ENCODE measurements at places on chromosomes 2 and 18.

- DNase-seq, result no peak
Observed at GRCh38 chr2:159713631-159714246, 1.4 kb downstream of the MARCHF7 start.

DNA sequence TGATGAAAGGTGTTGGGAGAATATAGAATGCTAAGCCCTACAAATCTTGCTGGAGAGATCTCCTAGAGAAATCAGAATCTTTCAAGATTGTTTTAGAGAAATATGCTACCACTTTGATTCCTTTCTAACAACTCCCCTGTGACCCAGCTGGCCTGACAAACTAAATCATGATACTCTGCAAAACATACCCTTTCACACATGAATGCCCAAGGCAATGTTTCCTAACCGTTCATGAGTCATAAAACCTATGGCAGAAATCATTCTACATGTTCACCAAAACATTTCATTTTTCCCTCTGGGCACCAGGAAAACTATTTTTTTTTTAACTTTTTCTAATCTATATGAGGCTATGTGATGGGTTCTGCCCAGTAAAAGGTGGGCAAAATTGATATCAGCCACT, 77.8 kb upstream of the SETBP1 start:
- no peak for DNase-seq

DNA sequence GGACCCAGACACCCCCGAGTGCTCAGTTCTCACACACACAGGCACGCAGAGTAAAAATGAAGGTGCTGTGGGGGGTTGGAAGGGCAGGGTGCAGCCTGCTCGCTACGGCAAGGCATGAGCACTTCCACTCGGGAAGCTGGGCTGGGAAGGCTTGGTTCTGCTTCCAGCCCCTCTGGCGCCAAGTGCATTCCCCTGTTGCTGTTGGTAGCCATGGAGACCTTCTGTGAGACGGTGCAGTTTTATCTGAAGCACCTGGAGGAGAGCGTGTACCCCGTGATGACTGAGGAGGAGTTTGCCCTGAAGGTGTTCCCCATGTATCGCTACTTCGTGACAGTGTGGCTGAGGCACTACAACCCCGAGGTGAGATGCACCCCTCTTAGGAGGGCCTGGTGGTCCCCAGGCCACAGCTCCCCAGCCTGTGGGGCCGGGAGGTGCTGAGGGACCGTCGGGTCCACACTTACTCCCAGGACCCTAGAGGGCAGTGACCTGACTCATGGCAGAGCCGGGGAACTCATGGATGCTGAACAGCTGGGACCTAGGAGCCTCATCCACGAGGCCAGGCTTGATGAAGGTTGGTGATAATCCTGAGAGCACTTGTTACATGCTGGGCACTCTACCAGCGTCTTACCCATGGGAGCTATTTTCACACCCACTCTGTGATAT, 15.5 kb downstream of the MROH2A start:
- no peak for DNase-seq

DNA sequence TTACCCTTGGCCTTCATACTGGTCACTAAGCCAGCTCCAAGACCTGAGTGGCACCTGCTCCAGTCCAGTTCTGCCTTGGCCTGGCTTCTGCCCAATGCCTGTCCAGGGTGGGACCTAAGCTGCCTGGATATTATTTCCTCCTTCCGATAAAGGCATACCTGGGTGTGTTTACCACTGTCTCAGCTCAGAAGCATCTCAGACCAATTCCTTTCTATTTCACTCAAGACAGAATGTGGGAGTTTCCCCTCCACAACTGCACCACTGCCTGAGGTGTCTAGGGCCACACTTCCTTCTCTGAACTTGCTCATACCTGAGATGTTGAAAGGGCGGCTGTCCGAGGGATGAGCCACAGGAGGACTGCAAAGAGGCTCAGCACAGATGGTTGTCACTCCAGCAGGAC, 18.4 kb upstream of the CAB39 start:
- no peak for DNase-seq

GRCh38 chr2:1769703-1770422, 25.5 kb upstream of the PXDN start:
- no peak for DNase-seq

GRCh38 chr2:101419096-101419663, 31.9 kb upstream of the CREG2 start:
- DNase-seq, result no peak

GRCh38 chr2:231280846-231281245, 82.4 kb downstream of the ARMC9 start:
- DNase-seq, result no peak

GRCh38 chr2:231260442-231261208, 62.2 kb downstream of the ARMC9 start:
- DNase-seq, result no peak

- DNase-seq, result no peak
Observed at GRCh38 chr18:76544511-76545345, 49.7 kb upstream of the ZNF516 start.

GRCh38 chr2:33242845-33243244, 233.6 kb upstream of the RASGRP3 start:
- no peak for DNase-seq

DNA sequence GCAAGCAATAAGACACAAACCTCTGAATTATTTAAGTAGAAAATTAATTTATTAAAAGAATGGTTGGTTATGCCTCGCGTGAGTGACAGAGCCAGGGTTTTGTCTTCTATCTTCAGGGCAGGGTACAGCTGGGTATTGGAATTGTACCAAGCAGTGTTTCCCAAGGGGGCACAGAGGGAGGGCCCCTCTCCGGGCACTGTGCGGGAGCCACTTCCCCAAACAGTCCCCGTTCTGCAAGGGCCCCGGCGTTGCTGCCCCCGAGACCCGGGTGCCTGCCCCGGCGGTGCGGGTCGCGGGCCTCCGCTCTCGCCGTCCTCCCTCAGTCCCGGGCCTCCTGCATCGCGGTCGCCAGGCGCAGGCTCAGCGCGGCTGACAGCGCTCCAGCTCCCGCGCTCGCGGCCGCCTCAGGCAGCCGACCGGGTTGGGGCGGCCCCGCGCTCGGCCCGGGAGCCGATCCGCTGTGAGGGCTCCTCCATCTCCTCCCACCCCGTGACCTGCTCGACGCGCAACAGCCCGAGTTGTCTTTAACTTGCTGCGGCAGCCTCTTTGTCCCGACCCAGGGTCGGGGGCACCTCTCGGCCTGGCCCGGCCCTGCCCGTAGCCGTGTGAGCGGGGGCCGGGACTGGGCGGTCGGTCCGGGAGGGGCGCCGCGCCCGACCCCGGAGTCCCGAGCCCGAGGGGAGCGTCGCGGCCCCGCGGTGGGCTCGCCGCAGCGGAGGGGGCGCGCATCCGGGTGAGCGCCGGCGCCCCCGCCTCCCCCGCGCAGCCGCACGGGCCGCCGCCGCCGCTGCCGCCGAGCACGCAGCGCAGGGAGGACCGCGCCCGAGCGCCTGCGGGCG, 620 bp upstream of the GALNT1 start:
- no peak for DNase-seq

GRCh38 chr2:11004199-11004598, 92.5 kb downstream of the KCNF1 start:
- no peak for DNase-seq

DNA sequence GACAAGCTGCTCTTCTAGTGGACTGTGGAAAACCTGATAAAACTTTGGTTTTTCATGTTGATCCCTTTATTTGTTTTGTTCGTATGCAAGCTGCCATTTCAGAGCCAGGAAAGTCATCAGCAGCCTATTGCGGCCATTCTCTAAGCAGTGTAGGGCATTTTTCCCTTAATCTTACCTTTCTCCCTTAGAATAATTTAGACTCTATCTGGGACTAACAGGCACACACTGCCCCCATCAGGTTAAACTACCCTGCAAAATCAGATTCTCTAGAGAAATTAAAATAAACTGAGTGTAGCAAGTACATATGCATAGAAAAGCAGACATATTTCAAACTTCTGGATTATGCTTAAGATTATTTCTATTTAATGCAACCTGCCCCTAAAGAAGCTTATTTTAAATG, 347.5 kb downstream of the METTL4 start:
- DNase-seq, result no peak

GRCh38 chr18:35055105-35055504, 13.9 kb downstream of the MAPRE2 start:
- no peak for DNase-seq

GRCh38 chr2:138779406-138779780, 797 bp downstream of the NXPH2 start:
- no peak for DNase-seq

DNA sequence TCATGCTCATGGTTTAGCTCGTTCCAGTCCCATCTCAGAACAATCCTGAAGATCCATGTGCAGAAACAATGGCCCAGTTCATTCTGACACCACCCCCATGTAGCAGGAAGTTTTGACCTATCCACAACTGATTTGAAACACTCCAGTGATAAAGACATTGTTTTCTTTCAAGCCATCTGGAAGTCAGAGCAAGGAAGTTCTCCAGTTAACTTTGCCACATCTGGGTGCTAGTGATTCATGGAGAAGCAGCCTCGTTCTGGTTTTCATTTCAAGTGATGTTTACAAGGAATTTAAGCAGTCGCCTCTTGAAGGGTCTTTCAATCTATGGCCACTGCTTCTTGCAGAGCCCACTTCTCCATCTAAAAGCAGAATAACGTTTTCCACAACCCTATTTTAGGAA, 36.6 kb upstream of the TWIST2 start:
- no peak for DNase-seq

DNA sequence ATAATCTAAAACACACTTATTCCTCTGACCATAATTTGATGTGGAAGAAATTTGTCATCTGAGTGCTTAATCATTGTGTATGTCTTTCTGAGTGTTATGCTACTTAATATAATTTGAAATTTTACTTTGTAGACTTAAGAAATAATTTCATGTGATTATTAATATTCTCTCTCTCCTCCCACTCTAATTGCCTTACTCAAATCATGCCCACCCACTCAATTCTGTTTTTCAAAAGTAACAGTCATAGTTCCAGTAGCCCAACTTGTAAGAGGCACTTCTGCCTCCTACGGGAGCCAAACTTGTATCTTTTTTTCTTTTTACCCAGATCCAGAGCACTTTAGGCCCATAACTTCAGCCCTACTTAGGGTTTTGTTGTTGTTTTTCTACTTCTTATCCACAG, 18.5 kb upstream of the KYNU start:
- no peak for DNase-seq

- DNase-seq, result no peak
Observed at GRCh38 chr2:96961210-96961950, 25.0 kb downstream of the FAM178B start.

DNA sequence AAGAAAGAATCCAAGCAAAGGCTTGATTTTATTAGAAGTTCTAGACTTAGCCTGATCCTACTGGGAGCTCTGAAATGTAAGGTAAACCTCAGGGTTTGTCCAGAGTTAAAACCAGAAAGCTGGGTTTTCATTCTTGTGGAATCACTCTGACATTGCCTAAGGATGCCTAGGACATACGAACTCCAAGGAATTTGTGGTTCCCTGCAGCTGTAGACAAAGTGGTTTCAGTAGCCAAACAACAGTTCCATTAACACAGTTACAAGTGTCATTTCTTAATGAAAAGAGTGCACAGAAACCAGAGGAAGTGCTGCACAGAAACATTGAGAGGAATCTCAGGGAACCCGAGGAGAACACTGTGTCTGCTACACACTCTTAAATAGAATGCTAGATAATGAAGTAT, 221.4 kb upstream of the ST6GAL2 start:
- DNase-seq, result no peak

- peak; percentile 12 for DNase-seq
Observed at GRCh38 chr18:58316396-58317342, 272.6 kb downstream of the NEDD4L start.

DNA sequence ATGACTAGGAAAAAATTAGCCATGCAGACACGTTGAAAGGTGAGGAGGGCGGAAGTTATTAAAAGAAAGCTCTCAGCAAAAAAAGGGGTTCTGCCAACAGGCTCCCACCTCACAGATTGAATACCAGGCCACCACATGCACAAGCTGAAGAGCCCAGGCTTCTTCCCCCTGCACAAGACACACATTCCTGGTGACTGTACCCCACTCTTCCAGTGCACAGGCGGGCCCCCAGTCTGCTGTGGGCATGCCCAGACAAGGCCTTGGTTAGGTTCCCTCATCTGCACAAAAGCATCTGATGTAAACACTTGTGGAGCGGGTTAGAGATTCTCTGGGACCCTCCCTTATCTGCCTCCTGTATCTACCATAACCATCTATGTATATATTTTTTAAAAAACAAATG, 81.7 kb downstream of the AGPS start:
- no peak for DNase-seq

- DNase-seq, result no peak
Observed at GRCh38 chr18:3671176-3671575, 221.2 kb downstream of the TGIF1 start.

Measured in caudate nucleus (tissue), 63 donors.